DND-41 (cell line): ENCODE measurements at places on chromosomes 16 and 17.

DNA sequence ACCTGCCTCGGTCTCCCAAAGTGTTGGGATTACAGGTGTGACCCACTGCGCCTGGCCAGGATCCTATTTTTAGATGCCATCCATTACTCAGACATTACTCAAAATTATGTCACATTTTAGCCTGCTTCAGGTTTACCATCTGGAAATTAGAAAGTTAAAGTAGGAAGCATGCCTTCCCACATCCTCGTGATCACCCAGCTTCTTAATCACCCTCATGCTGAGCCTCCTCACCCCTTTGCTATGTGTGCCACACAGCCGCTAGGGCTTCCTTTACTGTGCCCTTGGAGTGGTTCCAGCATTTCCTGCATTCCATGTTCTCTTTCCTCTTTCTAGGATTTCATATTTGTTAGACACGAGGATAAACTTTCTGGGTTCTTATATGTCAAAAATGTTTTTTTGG, 9.3 kb downstream of the ADORA2B start:
- DNase-seq, result no peak

- no peak for DNase-seq
These were observed 8.5 kb downstream of the CRISPLD2 start for GRCh38 chr16:84828322-84828721.

DNA sequence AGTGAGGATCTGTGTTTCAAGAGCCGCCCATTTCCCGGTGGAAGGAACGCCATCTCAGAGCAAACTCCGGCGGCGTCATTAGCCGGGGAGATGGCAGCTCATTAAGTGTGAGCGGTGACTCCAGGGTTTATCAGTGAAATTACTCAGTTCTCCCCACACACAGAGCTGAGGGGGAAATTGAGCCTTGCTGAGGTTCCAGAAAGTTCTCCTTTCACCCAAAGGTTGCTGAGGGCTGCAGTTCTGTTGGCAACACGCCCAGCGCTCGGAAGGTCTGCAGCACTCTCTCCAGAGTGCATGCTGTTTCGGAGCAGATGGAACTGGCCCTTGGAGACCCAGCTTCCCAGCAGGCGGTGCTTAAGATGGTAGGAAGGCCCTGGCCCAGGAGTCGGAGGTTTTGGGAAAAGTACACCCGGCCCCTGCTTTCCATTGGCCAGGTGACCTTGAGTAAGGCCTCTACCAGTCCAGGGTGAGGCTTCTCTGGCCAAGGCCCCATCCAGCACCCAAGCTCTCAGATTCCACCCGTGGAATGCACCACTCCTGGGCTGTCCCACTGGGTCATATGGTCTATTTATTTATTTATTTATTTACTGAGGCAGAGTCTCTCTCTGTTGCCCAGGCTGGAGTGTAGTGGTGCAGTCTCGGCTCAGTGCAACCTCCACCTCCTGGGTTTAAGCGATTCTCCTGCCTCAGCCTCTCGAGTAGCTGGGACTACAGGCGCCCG, 167.7 kb upstream of the CIBAR2 start:
- no peak for DNase-seq

DNA sequence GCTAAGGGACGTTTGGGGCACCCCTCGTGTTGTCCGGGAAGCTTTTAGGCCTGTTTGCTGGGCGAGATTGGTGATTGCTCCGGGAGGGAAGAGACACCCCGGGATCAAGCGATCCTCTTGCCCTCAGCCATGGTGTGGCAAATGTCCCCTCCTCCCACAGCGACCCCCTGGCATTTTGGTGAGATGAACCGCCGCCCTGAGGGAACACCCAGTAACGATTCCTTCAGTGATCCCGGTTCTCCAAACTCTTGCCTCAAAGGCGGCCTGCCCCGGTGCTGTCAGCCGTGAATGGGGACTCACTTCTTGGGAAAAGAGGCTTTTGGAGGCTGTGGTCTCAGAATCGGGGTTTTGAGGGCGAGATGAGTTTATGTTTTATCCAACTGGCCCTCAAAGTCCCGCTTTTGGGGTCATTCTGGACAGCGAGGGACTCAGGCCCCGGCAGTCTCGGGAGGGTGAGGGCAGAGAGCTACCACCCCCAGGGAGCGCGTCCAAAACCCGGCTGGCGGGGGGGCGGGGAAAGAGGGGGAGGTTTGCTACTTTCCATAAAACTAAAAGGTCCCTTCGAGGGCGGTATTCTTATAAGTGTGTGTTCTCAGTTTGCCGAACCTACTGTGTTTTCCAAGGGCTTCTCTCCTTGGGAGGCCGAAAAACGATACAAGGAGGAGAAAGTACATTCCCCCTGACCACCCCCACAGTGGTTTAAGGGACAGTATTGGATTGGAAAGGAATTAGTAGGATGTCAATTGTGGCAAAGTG, 232.7 kb downstream of the MRTFB start:
- DNase-seq, result no peak

DNA sequence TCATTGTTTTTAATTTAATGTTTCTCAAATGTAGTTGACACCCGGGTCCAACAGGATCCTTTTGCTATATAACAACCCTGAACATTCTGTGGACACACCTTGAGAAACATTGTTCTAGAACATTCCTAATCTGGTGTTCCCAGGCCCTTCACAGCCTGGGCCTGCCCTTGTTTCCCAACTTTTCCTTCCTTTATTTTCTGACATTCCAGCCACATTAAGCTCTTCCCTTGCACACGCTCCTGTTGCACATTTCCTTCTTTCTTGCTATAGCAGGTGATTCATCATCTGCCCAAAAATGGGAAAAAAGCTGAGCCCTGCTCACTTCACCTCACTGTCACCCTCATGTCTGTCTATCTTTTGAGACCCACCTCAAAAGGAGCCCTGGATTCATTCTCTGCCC, 67.9 kb upstream of the MARCHF10 start:
- no peak for DNase-seq

GRCh38 chr17:81399481-81400153, 4.4 kb downstream of the BAHCC1 start:
- peak; percentile 33 for DNase-seq

- DNase-seq, result no peak
These were observed 20.4 kb upstream of the ZC3H18 start for GRCh38 chr16:88549671-88550245.

DNA sequence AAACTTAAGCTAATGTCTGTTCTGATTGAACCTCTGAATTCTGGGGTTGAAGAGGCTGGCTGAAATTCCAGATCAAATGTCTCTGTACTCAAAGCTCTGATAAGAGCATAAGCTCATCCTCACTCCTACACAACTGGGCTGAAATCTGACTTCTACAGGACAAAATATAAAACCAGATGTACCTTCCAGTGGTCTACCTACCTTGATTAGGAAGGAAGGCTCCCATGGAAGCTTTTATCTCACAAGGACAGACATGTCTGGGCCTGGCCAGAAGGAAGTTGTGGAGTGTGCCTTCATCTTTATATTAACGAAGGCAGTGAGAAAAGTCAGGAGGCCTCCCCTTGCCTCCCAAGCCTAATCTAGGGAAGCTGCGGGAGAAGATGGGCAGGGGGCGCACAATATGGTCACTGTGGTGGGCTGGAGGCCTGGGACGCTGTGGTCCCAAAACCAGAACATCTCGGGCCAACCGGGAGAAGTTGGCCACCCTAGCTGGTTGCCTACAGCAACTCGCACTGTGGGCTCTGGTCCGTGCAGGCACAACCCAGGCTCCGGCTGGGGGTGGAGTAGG, 55.6 kb upstream of the LRRC37A3 start:
- no peak for DNase-seq

DNA sequence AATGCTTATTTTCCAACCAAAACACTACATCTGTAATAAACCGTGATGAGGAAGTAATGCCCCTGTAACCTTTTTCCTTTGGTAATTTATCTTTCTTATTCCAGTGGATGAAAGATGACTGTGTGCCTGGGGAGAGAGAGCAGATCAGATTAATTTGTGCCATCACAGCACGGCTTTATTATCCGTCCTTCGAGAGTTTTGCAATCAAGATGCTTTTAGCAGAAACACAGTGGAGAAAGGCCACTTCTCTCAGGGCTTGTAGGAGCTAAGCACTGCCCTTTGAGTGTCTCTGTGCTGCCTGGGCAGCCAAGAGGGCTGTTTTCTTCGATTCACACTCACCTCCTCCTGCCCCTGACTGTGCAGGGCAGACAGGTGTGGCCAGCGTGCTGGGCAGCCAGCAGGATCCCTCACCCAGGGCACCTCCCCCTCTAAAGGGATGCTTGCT, 190.2 kb downstream of the PRKCA start:
- no peak for DNase-seq

DNA sequence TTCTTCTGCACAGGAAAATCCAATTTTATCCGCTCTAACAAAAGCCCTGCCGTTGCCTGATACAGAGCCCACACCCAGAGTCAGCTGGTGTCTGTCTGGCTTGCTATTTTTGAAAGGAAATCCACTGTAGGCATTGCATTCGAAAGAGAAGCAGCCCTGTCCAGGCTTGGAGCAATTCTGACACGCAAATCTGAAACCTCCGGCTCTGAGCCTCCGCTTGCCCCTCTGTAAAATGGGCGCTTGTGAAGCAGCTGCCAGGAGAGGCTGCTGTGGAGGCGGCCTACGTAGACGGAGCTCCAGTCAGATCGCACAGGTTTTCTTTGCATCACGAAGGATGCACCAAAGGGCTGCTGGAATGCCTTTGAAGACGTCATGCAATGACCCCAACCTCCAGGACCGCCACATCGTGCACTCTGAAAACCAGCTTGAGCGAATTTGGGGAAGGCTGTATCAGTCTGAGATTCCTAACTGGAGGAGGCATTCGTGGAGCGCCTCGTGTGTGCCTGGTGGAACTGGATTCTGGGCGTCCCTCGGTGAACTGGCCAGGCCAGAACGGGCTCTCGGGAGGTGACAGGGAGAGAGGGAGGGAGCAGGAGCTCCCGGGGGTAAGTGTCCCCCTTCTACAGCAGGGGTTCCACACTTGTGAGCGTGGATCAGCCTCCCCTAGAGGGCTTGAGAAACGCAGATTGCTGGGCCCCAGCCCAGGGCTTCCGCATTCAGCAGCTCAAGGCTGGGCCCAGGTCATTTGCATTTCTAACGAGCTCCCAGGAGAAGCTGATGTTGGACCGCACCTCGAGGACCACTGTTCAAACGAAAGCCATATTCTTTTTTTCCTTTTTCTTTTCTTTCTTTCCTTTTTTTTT, 215.5 kb downstream of the MRTFB start:
- no peak for DNase-seq

- no peak for DNase-seq
These were observed 4.2 kb downstream of the BBS2 start for GRCh38 chr16:56515665-56516064.

- DNase-seq, result no peak
These were observed 107.4 kb upstream of the ANKFN1 start for GRCh38 chr17:56045872-56046271.

DNA sequence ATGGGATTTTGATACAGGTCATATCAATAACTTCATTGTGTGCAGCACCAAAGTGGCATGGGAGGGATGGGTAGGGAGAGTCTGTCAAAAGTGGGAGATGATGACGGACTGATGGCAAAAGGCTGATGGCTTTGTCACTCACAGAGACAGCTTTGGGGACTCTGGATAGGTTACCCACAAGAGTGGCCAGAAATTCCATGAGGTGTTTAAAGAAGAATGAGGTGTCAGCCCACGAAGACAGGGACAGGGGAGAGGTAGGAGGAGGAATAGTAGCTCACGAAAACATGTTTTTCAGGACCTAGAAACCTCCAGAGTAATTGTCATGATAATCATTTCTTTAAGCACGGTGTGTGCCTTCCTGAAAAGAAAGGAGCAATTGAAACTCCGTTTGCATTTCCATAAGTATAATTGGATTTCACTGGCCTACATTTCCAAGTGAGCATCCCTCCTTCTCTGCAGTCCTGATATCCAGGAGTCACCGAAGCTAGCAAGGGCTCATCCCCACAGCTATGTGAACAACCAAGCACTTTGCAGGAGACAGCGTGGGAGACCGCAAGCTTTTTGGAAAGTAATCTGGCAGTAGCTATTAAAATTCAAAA, 60.0 kb downstream of the HSD17B2 start:
- no peak for DNase-seq

GRCh38 chr17:2707721-2708584, 3.6 kb downstream of the CLUH start:
- DNase-seq, result peak; percentile 30

DNA sequence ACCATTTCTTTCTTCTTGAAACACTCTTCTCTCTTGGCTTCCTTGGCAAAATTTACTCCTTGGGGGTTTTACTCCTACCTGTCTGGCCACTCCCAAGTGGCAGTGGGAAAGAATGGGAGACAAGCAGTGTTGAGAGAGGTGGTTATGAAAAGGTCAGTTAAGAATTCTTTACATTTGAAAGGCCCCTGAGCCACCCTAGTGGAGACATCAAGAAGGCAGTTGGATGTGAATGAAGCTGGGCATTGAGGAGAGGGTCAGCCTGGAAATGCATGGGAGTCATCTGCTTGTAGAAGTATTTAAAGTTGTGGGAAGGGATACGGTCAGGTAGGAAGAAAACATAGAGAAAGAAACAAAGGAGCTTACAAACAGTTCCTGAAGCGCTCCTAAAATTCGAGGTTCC, 42.3 kb upstream of the CCNF start:
- DNase-seq, result no peak

DNA sequence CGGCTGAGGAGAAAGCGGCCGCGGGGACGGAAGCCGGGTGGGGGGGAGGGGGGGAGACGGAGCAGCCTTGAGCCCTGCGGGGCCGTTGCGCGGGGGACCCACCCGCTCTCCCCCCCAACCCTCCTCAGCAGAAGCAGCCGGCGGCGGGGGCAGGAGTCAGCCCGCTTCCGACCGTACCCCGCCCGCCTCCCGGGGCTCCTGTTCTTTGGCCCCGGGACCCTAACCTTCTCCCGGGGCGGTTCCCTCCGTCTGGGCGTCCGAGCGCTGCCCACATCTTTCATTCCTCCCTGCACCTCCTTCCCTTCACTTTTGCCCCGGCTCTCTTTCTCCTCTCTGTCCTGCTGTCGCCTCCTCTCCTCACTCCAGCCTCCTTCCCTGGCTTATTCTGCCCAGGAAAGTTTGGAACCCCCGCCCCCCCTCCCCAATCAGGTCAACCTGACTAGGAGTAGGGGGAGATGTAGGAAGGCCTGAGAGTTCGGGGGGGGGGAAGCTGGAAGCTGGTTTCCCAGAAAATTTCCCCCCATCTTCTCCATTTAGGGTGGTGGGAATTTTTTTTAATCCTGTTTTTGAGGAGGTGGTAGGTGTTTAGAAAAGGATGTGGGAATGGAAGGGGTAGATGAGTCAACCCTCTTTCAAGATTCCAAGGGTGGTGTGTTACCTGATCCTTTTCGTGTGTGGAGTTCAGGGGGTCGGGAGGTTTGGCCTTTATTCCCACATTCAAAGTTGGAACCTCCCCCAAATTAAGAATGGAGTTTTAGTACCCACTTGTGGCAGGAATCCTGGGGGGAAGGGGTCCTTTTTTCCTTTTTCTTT, 427 bp upstream of the NLK start:
- DNase-seq, result no peak
